ENCODE measurements at places on chromosomes 13 and 19. TPM values are rescaled to one million over a fixed set of nuclear protein-coding genes. Genes with fewer than 3 reads are reported as not detected.

Gene TIMM44
- total RNA-seq, result 43.8 TPM

DNA sequence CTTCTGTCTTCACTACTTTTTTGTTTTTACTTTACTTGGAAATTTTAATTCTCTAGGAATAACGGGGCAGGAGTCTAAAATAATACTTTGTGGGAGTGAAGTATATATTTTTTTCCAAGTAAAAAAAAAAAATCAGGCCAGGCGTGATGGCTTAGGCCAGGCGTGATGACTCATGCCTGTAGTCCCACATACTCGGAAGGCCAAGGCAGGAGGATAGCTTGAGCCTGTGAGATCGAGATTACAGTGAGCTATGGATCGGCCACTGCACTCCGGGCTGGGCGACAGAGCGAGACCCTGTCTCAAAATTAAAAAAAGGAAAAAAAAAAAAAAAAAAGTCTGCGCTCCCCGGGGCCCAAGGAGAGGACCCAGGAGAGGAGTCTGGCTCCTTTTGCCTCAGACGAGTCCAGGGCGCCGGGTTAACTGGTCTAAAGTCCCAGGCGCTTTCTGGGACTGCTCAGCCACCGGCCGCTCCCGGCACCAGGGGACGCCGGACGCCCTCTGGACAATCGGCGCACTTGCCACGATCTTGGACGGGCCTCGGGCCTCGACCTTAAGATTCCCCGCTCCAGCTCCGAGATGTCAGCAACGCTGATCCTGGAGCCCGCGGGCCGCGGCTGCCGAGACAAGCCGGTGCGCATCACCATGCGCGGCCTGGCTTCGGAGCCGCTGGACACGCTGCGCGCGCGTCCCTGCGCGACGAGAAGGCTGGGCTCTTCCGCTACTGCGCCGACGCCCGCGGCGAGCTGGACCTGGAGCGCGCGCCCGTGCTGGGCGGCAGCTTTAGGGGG, 2.7 kb upstream of the ZFP82 start:
- peak; percentile 24 for ATAC-seq

GRCh38 chr13:41059456-41060081, 1.7 kb upstream of the WBP4 start:
- no peak for ATAC-seq

Gene RFX2
- total RNA-seq, result 4.5 TPM

DNA sequence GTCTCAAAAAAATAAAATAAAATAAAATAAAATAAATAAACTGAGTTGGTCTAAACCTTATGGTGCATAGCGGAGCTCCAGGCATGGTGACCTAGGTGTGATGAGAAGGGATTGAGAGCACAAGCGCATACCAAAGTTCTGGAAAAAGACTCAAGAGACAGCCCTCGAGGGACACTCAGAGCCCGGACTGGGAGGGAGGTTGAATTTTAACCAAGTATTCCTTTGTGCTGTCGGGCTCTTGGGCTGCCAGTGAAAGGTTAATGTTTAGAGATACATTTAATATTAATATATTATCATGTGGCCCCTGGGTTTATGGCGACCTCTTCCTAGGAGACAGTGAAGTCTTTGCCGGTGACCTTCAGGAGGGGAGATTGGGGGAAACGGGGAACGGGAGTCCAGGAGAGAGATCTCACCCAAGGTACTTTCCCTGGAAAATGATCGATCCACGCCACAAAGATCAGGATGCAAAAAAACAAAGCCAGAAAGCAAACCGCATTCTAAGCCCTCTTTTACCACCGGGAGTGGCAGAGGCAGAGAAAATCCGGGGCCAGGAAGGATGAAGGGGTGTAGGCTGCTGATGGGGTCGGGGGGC, 1.6 kb downstream of the FUT6 start:
- ATAC-seq, result no peak

Gene ZAR1L
- not detected for total RNA-seq

- ATAC-seq, result peak; percentile 6
These were observed 28.7 kb downstream of the STK24 start for GRCh38 chr13:98548230-98548629.

GRCh38 chr13:110109910-110110309, 197.0 kb downstream of the COL4A1 start:
- ATAC-seq, result peak; percentile 69

DNA sequence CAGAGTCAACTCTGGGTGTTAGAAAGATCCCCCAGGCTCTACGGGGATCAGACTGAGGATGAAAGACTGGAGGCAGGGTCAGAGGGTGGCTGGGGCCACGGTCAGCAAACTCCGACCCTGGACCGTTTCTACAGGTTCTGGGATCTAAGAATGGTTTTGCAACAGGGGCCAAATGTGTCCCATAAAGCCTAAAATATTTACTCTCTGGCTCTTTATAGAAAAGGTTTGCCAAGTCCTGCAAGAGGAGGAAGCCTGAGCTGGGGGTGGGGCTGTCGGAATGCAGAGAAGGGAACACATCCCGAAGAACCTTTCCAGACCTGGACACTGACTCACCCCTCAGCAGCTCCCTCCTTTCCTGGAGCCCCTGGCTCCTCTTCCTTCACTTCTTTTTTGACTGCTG, 20.7 kb downstream of the LIG1 start:
- ATAC-seq, result no peak

Gene GRIN2D
- 0.04 TPM for total RNA-seq

GRCh38 chr19:33435706-33436359, 62.3 kb downstream of the CEBPG start:
- no peak for ATAC-seq

Gene CNFN
- total RNA-seq, result 1,078 TPM

DNA sequence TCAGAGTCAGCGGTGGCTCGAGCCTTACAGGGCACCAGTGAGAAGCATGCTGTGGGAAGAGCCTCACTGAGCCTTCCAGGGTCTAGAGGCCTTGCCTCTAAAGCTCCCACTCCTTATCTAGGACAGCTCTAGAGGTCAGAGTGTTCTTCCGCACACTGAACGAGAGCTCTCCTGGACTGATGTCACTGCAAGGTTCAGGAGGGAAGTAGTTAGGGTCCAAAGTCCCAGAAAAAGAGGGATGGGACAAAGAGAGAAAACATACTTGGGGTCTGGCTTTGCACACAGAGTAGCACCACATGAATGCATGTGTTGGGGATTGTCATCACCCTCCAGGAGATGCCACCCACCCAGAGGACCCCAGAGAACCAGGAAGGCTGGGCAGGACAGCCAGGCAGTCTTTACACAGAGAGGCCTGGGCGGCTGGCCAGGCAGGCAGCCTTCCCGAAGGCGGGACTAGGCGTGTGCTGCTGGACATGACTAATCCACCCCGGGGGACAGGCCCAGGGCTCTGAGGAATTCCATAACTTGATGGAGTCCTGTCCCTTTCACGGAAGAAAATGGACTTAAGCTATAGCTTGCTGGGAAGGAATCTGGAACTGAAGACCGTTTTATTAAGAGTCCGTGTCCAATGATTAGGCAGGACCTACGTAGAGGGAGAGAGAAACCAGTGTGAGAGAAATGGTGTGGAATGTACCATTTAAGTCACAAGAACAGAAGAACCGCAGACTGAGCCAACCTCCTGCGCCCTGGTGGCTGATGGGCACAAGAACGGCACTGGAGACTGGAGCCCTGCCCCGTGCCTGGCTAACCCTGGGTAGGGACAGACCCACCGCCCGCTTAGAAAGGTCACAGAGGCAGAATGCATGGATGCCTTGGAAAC, 16.6 kb upstream of the EPHX3 start:
- ATAC-seq, result peak; percentile 56

Gene TMEM147
- total RNA-seq, result 87.7 TPM

Gene CEACAM20
- not detected for total RNA-seq

DNA sequence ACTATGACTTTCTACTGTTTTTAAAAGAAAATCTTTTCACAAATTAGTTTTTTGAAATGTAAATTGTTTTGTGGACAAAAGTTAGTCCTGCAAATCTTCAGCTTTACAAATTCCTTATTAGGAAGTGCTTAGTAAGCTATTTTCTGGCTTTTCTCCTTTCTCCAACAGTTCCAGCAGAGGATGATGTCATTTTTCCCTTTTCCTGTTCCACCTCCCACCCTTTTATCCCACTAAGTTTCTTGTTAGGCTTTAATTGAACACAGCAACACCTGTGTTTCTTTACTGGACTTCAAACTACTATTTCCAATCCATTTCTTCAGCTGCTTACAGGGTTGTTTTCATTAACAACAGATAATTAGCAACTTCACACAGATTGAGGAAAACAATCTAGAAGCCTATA, 389.2 kb downstream of the NDFIP2 start:
- no peak for ATAC-seq

Gene ANGPTL8
- not detected for total RNA-seq

Data from esophagus mucosa (tissue), 1 donor.